ENCODE measurements at places on chromosomes 6 and 20.

DNA sequence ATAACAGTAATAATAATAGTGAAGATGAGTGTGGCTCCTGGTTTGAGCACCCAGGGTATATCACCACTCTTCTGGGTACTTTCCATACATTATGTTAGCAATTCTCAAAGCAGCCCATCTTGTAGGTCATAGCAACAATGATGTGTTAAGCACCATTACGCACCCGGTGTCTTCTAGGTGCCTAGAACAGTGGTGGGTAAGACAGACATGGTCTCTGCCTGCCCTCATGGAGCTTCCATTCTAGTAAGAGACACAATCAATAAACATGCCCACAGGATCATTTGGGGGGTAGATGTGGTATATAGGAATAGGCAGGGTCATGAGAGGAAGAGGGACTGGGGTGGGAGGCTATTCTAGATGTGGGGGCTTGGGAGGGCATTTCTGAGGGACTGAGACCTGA lies 21.0 kb upstream of the OCSTAMP start:
- DNase-seq: no peak

GRCh38 chr6:164276211-164276610 lies 861.7 kb downstream of the QKI start:
- no peak for DNase-seq

DNA sequence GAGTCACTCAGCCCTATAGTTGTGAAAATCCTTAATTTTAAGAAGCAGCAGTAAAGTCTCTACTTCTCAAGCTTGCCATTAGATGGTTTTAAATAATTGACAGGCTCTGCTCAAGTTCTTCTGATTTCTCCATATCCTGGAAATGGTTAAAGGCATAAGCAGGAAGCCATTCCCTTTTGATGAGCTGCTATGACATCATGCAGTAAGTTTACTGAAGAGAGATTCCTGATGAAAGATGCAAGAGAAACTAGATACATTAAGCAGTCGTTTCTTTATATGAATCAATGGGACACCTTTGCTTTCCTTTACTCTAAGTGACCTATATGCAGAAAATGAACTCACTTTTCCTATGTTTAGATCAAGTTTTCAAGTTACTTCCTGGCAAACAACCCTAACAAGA lies 9.8 kb downstream of the POPDC3 start:
- no peak for DNase-seq

- no peak for DNase-seq
These were observed 1.7 kb downstream of the PRPH2 start for GRCh38 chr6:42720739-42721138.

DNA sequence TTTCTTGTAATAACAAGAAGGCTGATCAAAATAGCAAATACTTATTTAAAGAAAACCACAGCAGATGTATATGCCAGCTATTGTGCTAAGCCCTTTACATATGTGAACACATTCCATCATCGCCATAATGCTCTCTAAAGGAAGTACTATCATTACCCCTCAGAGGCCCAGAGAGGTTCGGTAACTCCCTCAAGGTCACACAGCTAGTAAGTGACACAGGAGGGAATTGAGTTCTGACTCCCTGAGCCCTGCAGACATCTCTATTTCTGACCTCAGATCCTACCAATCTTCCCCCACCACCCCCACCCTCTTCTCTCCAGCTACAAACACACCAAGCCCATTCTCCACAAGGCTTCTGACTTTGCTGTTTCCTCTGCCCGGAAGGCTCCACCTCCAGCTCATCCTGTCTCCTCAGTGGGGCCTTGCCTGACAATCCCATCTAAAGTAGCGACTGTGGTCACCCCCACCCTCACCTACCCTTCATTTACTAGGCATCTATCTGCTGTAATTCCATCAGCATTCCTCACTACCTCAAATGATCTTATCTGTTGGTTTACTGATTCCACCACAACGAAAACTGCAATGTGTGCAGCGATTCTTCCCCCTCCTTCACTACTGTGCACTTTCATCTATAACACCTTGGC lies 234.5 kb downstream of the LRFN2 start:
- DNase-seq: no peak
